Femur (tissue), 1 donor: ENCODE measurements at places on chromosomes 6 and 20.

- DNase-seq = no peak
Observed at GRCh38 chr6:37503309-37503965, 3.7 kb upstream of the CCDC167 start.

GRCh38 chr6:31266567-31267360 is 5.1 kb downstream of the HLA-C start:
- no peak for DNase-seq

GRCh38 chr6:90350689-90351554 is 54.3 kb upstream of the BACH2 start:
- DNase-seq = no peak

GRCh38 chr6:155580904-155581303 is 125.3 kb upstream of the NOX3 start:
- DNase-seq = no peak

DNA sequence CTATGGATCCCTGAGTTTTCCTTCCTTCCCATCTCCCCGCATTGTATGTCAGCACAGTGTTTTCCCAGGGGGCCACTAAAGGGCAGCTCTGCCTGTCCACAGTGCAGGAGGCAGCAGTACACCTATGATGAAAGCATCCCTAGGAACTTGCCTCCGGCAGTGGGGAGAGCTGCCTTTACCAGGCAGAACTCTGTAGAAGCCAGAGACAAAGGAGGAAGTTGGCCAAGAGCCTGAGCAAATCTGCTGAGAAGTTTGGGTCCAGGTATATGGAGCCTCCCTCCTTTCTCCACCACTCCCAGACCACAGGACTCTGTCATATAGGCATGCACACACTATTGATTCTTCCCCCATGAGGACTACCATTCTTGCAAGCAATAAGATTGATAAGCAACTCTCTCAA is 282.7 kb downstream of the TBC1D7 start:
- DNase-seq = no peak

DNA sequence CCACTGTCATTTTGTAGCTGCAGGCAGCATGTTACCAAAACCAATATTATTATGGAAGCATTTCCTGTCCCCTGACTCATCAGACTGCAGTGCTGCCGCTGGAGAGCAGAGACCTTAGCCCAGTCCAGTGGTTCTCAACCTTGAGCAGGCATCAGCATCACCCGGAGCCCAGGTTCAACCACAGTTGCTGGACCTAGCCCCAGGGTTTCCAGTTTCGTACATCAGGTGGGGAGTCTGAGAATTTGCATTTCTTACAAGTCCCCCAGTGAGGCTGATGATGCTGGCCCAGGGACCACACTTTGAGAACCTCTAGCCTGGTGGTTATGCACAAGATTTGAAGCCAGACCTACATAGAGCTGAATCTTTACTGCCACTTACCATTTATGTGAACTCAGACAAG is 47.3 kb downstream of the LY86 start:
- no peak for DNase-seq

GRCh38 chr6:131980791-131981623 is 29.8 kb upstream of the CCN2 start:
- DNase-seq = no peak

- DNase-seq = no peak
Observed at GRCh38 chr6:4129446-4129845, 5.9 kb downstream of the ECI2 start.

DNA sequence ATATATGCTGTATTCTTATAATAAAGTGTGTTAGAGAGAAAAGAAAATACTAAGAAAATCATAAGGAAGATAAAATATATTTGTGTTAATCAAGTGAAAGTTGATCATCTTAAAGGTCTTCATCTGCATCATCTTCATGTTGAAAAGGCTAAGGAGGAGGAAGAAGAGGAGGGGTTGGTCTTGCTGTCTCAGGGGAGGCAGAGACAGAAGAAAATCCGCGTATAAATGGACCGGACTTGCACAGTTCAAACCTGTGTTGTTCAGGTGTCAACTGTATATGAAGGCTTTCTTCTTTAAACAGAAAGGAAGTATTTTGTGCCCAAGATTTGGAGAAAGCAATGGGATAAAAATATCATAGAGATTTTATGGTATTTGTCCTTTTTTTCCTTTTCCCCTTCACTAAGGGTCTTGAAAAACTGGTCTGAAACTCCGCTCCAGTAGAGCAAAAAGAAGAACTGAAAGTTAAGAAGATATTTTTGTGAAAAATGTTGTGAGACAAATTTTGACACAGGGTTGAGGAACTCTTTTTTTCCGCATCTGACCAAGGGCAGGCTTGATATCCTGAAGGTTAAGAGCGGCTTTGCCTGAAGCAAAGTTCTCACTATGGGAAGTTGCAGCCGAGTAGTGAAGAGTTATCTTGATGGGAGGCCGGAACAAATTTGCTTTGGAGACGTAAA is 350.7 kb downstream of the LAMA2 start:
- DNase-seq = no peak

DNA sequence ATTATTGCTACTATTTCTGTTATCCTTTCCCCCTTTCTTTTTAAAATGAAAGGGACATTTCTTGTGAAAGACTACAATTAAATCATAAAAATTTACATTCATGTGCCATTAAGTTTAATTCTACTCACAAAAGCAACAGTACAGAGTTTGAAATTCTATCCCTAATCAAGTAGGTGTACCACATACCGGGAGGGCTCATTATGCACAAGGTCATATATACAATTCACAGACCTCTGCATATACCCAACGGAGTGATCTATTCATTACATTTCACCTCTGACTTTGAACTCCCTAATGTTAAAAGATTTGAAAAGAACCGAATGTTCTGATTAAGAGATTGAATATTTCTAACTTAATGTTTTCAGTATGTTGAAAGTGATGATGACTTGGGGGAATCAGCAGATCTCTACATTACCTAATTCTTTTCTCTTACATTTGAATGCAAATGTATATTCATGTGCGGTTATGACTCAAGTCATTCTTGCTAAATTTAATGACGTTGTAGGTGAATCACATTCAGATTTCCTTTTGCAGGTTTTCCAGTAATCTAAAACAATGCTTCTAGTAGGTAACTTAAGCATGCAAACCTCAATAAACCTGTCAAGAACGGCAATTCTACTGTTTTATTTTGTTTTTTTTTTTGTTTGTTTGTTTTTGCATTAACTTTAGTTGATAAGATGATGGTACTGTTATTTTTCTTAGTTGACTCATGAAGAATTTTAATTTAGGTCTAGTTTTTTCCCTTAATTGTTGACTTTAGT is 7.3 kb downstream of the EYA4 start:
- no peak for DNase-seq
